ENCODE measurements at places on chromosomes 3 and 15.

GRCh38 chr3:127417709-127418559 is 130.1 kb upstream of the PRR20G start:
- no peak for DNase-seq

GRCh38 chr15:42716626-42717025 is 20.3 kb downstream of the CDAN1 start:
- DNase-seq: no peak

- DNase-seq: no peak
Measured at GRCh38 chr3:123075359-123075758, 8.5 kb downstream of the PDIA5 start.

DNA sequence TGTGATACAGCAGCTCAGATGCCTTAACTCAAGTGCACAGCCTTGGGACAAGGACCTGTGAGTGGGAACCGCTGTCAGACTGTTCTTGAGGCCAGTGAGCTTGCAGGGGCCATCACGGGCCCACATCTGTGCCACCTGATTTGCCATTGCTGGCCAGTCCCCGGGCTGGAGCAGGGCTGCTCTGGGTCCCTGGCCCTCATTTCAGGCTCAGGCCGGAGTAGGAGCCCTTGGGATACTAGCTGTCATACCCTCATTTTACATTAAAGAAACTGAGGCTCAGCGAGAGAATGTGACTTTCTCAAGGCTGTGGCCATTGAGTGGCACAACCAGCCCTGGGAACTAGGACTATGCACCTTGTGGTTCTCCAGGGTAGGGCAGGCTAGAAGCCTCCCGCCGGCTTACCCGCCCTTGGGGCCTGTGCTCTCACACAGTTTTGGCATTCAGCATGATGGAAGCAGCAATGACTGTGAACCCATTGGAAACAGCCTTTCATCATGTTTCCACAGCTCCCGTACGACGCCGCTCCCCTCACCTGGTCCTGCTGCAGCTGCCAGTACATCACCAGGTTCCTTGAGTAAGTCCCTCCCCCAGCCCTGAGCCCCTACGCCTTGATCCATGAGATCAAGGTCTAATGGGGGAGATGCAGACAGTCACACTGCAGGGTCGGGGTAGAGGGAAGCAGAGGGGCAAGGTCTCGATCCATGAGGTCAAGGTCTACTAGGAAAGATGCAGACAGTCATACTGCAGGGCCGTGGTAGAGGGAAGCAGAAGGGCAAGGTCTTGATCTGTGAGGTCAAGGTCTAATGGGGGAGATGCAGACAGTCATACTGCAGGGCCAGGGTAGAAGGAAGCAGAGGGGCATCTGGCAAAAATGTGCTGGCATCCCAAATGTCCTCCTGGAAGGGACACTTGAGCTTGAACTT is 42.2 kb downstream of the GOLGA6L10 start:
- no peak for DNase-seq

DNA sequence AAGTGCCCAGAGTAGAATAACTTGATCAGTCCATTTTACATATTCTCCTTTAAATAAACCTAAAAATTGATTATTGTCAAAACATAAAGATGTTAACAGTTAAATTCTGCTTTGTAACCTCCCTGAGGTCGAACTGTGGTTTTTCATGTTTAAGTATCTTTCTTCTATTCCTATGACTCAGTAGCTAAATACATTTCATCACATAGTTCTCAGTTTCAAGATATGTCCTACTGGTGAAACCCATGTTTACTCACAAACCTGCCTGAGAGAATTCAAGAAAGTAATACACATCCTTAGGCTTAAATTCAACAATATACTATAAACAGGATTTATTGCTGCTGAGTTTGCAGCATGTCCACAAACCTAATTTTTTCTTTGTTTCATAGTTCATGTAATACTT is 692.9 kb downstream of the ZPLD1 start:
- DNase-seq: no peak
